ENCODE measurements at places on chromosomes 6 and 20.

GRCh38 chr20:1866834-1867233 lies 28.4 kb upstream of the SIRPA start:
- no peak for DNase-seq

GRCh38 chr20:45358282-45359068 lies 4.5 kb upstream of the SYS1 start:
- peak; percentile 56 for DNase-seq

DNA sequence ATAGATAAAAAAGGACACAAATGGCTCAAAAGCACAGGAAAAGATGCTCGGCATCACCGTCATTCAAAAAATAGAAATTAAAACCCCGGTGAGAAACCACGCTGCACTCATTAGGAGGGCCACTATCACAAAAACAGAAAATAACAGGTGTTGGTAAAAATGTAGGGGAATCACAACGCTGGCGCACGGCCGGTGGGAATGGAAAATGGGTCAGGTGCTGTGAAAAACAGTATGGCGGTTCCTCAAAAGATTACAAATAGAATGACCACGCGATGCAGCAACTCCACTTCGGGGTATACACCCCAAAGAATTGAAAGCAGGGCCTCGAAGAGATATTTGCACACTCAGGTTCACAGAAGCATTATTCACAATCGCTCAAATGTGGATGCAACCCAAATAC lies 28.3 kb downstream of the NPEPL1 start:
- no peak for DNase-seq

DNA sequence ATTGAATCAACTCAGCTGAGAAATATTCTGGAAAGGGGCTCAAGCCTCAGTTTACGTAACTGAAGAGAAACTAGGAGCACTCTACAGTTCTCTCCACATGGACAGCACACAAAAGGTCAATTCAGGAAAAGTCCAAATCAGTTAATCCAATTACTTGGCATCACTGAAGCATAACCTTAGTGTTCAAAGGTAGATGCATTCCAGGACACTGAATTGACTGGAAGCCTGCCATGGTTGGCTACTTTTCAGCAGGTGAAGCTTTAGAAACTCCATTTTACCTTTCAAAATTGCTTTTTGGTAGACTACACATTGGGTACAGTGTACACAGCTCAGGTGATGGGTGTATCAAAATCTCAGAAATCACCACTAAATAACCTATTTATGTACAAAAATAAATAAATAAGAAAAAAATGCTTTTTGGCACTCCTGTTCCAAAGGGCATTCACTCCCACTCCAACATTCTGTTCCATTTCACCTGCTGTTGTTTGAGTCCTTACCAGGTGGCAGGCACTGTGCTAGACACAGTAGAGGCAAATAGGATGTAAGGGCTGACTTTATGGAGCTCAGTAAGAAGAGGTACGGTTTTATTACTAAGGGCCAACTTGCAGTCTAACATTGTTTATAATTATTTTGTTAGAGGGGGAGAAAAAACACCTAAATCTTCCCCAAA lies 153.4 kb downstream of the FAXC start:
- DNase-seq = no peak

DNA sequence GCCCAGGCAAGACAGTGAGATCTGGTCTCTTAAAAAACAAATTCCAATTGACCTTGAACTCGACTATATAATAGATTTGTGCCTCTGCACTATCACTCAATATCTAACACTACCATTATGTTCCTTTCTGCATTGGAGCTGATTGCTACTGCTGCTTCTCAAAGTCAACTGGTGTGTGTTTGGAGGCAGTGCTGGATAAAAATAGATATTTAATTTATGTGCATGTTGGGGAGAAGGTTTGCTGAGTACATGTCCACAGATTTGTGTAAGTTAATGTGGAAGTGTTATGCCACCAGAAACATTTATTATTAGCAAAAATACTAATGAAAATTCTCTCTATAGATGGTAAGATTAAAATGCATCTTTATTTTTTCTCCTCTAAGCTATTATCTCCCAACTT lies 39.5 kb downstream of the ATP9A start:
- DNase-seq = no peak

DNA sequence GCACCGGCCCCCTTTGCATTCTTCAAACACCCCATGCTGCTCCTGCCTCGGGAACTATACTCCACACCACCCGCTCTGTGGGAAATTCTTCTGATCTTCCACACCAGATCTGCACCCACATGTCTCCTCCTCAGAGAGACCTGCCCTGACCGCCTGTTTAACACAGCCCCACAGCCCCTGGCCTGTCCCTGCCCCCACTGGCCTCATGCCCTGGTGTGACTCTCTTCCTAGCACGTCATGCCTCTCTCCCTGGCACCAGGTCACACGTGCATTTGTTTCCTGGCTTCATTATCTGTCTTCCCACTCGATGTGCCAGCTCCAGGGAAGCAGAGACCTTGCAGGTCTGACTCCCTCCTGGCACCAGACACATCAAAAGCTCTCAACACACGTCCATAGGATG lies 79.6 kb downstream of the ANKRD60 start:
- no peak for DNase-seq

DNA sequence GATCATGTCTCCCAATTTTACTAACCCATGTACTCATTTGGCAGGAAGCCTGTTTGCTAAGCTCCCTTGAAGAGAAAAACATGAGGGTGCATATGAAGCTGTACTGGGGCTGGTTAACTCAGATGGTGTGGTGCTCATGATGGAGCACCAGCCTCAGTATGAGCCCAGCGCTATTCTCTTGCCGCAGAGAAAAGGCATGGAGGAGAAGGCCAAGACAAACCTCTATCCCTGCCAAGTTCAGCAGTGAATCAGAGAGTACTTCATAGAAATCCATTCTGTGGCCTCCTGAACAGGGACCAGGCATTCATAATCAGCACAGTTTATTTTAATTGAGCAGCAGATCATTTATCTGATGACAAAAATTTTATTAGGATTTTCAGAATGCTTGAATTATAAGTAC lies 398.1 kb downstream of the LMBRD1 start:
- DNase-seq = no peak

GRCh38 chr20:46257887-46258286 lies 50.4 kb downstream of the CDH22 start:
- DNase-seq = no peak

GRCh38 chr6:118501765-118502164 lies 46.3 kb upstream of the PLN start:
- DNase-seq = no peak

- DNase-seq = no peak
Observed at GRCh38 chr6:37994223-37994622, 174.7 kb downstream of the ZFAND3 start.

GRCh38 chr20:2163757-2164156 lies 62.1 kb downstream of the STK35 start:
- DNase-seq = no peak

- DNase-seq = no peak
Observed at GRCh38 chr6:149445095-149445466, 39.7 kb downstream of the ZC3H12D start.

DNA sequence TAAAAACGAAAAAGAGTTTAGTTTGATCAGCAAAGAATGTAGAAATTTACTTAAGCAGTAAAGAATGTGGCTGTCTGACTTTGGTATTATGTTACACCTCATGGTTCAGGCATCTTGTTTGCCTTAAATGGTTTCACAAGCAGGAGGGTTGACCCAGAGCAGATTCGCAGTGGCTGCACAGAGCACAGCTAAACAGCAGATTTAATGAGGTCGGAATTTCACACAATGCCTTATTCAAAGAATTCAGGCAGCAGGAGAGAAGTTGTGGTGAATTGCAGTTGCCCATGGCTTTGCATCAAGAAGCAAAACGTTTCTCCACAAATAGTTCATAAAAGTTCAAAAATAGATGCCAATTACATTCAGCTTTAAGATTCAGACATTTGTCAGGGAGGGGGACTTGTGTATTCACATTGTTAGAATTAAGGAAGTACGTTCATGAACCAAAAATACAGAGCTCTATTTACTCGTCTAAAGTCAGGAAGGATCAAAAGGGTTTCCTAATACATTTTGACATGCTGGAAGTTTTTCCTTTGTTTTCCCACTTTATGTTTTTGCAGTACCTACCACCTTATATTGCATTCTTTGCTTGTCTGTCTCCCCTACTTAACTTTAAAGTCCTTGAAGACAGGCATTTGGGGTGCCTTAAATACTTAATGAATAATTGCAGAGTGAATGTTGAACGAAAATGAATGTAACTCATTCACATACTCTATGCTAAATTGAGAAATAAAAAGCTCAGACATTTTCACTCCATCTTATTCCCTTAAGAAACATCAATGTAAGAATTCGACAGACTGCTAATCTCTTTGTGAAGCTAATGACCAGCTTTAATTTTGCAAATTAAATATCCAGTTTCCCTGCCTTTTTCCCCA lies 1163.6 kb upstream of the CITED2 start:
- DNase-seq = peak; percentile 50

- DNase-seq = no peak
Observed at GRCh38 chr20:11492386-11492785, 425.3 kb upstream of the BTBD3 start.

Measured in urothelium cell line (cell line).